ENCODE measurements at places on chromosomes 6 and 20.

GRCh38 chr6:32843331-32843978 lies 392 bp downstream of the PSMB8 start:
- DNase-seq, result no peak

DNA sequence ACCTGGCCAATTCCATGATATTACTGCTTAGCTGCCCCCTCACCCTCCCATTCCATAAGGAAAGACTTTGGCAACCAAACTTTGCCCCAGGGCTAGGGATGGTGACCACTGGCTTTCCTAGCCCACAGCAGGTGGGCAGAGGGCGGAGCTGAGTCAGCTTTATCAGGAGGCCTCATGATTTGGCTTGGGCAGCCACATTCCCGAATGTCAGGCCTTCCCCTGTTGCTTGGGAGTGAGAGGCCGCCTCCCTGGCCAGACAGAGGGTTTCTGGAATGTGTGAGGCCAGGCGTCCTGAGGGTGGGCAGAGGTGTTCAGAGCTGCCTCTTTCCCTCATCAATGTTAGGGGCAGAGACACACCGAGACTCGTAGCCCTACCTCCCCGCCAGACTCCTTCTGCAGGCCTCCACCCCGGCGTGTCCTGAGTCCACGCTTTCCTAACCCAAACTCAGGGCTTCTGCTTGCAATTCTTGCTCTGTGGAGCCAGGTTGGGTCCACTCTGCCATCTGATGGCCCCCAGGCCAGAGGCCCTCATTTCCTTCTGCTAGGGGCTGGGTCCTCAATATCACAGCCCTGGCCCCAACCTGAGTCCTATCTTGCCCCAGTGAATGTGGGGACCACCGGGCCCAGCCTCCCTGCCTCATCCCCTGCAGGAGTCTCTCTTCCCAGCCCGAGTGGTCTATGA lies 19.3 kb downstream of the UQCC2 start:
- DNase-seq, result no peak

GRCh38 chr6:8102122-8102958 lies at the start of gene EEF1E1:
TSS of gene EEF1E1 (minus strand) at chr6:8102548. CDS start at chr6:8102521, 27 bp downstream.
- peak; percentile 97 for DNase-seq

DNA sequence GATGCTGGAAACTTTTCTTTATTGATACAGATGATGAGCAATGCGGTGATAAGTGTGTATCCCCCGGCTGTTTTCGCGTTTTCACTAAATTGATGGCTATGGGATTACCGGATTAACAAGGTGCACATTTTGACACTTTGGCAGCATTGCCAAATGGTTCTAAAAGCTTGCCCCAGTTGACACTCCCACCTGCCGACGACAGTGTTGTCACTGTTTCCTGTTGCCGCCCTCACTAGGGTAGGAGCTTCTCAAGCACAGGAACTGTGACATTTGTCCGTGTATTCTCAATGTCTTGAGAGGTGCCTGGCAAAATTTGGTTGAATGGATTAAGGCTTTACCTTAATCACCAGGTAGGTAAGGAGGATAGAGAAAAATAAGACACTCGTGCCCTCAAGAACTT lies 9.8 kb upstream of the MAPK13 start:
- DNase-seq, result peak; percentile 83

DNA sequence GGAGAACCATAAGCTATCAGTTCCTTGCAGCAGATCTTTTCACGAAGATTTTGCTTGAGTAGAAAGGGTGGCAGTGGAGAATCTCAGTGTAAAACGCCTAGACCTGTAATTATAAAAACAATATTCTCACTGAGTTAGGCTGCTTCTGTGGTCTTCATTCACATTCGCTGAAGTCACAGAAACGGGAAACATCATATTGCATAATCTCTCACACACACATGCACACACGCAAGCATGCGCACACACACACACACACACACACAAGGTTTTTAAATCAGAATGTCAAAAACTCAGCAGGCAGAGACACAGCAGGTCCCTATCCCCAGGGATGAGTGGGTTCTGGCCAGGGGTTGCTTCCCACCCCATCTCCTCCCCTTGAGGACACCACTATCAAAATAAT lies 175.5 kb downstream of the ATXN1 start:
- DNase-seq, result no peak

- DNase-seq, result no peak
Measured at GRCh38 chr6:45272626-45273025, 55.5 kb upstream of the RUNX2 start.

GRCh38 chr20:41782255-41782654 lies 164.1 kb upstream of the CHD6 start:
- no peak for DNase-seq

GRCh38 chr6:99151634-99152346 lies 197.7 kb downstream of the FAXC start:
- DNase-seq, result no peak

- no peak for DNase-seq
Measured at GRCh38 chr6:12751694-12752325, 35.2 kb downstream of the PHACTR1 start.

DNA sequence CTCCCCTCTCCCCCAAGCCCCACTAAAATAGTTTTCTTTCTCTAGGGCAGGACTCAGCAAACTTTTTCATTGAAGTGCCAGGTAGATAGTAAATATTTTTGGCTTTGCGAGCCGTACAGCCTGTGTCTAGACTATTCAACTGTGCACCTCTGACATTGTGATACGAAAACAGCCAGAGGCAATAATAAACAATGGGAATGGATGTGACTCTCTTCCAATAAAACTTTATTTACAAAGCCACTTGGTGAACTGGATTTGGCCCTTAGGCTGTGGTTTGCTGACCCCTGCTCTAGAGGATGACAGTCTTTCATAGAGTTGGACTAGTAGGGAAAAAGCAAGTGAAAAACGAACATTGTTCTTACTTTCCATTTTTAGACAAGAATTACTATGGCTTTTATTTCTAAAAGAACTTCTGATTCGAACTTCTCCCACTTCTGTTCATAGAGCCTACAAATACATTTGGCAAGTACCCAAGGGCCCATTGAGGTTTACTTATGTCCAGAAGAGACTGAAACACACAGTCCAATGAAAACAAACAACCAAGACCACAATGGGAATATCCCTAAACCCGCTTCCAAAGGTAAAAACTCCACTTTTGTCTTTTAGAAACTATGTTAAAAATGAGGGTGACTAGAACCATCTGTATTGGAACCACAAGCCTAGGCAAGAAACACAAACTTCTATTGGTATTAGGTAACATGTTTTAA lies 46.4 kb upstream of the CDKAL1 start:
- DNase-seq, result no peak

GRCh38 chr6:167469672-167470071 lies 144.8 kb downstream of the TTLL2 start:
- DNase-seq, result no peak

DNA sequence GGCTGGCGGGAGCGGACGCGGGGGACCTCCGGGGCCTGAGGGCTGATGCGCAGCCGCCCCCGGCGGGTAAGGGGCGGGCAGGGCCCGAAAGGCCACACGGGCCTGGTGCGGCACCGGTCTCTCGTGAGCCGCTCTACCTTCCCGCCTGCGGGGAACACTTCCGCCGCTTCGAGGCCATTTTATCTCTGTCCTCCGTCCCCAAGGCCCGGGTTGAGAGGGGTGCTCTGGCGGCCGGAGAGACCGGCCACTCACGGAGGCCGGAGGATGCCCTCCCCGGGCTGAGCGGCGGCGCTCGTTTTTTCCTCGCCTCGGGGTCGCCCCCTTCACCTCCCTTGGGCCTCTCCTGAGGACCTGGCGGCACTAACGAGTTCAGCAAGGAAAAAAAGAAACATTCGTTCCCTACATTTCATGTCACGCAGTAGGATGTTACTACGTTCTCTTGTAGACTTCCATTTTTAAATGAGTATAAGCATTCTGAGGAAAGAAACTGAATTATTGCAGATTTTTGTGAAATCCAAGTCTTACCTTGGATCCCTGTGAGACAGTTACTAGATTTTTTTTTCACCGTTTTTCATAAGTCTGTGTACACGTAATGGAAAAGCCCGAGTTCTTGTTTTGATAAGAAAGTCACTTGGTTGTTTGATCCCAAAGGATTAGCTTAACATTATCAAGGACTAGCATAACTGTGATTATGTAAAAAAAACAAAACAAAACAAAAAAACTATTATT lies 575 bp downstream of the WTAP start:
- DNase-seq, result no peak

DNA sequence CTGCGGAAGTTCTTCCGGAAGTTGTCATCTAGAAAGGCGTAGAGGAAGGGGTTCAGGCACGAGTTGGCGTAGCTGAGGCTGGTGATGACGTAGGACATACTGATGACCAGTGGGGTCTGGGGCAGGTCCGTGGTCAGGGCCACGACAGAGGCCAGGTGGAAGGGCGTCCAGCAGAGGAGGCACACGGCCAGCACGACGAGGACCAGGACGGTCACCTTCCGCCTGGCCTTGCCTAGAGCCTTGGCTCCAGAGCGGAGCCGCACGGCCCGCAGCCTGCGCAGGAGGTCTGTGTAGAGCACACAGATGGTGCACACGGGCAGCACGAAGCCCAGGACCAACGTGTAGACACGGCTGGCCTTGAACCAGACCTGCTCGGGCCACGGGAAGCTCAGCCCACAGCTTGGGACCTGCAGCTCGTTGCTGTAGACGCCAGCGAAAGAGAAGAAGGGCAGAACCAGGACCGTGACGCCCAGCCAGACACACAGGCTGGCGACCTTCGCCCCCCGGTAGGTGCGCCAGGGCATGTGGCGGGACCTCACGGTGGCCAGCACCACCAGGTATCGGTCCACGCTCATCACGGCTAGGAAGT lies 1.4 kb downstream of the NPBWR2 start:
- no peak for DNase-seq

- no peak for DNase-seq
Measured at GRCh38 chr20:14707865-14708596, 370.6 kb upstream of the FLRT3 start.

DNA sequence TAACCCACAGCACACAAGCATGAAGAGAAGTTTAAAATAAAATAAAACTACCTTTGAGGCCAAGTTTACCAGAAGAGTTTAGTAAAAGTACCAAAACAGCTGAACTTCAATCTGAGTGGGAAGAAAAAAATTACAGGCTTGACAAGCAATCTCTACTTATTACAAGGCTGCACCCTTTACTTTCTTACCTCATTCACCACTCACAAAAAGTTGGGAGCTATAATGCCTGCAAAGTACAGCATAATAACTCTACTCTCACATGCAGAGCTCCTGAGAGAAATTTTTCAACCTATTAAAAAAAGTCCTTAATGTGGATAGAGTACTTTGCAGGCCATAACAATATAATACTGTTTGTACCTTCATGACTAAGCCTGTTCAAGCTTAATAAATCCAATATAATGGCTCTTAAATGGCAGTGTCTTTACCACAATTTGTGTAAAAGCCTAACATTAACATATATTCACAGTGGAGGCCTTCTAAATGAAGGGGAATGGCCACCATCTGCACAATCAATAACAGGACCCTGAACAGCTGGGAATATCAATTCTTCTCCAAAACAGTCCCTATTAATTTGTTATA lies 103.1 kb downstream of the DST start:
- no peak for DNase-seq

DNA sequence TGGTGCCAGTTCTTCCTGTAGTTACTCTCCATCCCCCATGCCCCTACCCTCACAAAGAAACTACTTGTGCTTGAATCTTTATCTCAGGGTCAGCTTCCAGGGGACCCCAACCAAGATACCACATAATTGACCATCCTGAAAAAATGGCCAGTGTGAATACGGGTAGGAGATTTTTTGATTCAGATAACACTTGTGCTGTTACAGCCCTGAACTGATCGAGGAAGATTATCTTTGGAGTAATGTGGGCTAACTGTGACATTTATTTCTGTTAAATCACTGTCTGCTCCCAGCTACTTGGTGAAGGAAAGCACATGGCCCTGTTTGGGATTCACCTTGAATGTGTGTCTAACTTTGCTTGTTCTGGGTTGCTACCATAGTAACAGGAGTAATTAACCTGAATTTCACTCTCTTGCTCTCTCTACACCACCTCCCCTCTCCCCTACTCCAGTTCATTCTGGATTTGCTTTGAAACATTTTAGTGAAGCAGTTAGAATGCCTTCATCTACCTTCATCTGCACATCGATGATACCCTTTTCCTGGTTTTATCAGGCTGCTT lies 219.6 kb upstream of the CHD6 start:
- no peak for DNase-seq

GRCh38 chr20:17898548-17898994 lies 70.0 kb downstream of the SNX5 start:
- DNase-seq, result peak; percentile 65

DNA sequence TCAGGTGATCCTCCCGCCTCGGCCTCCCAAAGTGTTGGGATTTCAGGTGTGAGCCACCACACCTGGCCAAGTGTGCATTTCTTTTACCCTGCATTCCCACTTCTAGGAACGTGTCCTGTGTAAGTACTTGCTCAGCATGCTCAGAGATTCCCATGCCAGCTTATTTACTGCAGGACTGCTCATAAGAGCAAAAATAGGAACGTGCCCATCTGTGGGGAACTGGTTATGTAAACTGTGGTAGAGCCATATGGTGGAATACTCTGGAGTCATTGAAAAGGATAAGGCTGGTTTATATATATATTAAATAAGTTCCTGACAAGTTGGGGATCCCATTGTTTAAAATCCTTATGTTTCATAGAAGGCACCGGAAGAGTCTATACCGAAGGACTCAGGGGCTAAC lies 38.2 kb upstream of the FANCE start:
- no peak for DNase-seq

GRCh38 chr6:21504790-21505189 lies 88.8 kb upstream of the SOX4 start:
- DNase-seq, result no peak

- DNase-seq, result no peak
Measured at GRCh38 chr6:132147530-132148011, 196.4 kb upstream of the CCN2 start.

GRCh38 chr6:145761584-145761983 lies 26.3 kb upstream of the EPM2A start:
- no peak for DNase-seq

DNA sequence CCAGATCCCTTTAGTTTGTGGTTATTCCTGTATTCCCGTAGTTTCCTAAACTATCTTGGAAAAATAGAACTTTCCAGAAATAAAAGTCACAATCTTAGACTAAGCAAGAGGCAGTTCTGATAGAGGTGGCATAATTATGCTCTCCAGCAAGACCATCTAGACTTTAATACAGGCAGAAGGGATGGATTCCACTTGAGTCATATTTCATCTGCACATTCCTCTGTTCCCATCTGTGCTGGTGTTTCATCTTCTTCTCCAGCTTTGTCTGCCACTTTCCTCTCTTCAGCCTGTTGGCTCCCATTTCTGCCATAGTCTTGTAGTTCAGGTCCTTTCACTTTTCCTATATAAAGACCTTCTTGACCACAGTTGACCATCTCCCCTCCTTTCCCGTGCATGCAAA lies 102.9 kb downstream of the SOBP start:
- DNase-seq, result no peak

DNA sequence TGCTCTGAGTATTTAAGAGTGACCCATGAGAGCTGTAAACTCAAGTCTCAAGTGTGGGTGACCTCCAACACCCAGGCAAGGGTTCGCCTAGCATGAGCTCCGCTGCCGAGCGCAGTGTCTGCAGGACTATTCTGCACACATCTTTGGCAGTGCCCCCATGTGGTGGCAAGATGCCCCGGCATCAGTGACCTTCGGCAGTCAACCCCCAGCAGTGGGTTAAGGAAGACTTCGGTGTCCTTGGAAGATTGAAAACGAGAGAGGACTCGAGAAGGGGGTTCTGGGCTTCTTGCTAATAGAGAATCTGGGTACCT lies 43.1 kb downstream of the RBM38 start:
- DNase-seq, result peak; percentile 39

- no peak for DNase-seq
Measured at GRCh38 chr20:46779831-46780230, 70.4 kb downstream of the SLC2A10 start.

- no peak for DNase-seq
Measured at GRCh38 chr6:1057490-1058135, 254.3 kb upstream of the FOXQ1 start.

Data from CD4-positive, alpha-beta T cell treated with Interleukin-6 for 4 hours (primary cell).